ENCODE measurements at places on chromosomes 1 and 21. TPM values are rescaled to one million over a fixed set of nuclear protein-coding genes. Genes with fewer than 3 reads are reported as not detected.

Gene TFF2
- 2.1 TPM for polyA plus RNA-seq

Gene IARS2
- polyA plus RNA-seq = 36.1 TPM

Gene SLFNL1
- 0.51 TPM for polyA plus RNA-seq

Gene ATAD3C
- polyA plus RNA-seq = 0.08 TPM

Gene PDIK1L
- polyA plus RNA-seq = 2.0 TPM

Gene PLCH2
- not detected for polyA plus RNA-seq

Gene GOLT1A
- not detected for polyA plus RNA-seq

Gene RHD
- polyA plus RNA-seq = not detected

Gene LINGO4
- polyA plus RNA-seq = not detected

Measured in aorta (tissue), 5 donors.